Activated T-helper 1 cell treated with Interleukin-2 at 50 U/mL for 16 hours (primary cell): ENCODE measurements at places on chromosomes 3 and 15.

DNA sequence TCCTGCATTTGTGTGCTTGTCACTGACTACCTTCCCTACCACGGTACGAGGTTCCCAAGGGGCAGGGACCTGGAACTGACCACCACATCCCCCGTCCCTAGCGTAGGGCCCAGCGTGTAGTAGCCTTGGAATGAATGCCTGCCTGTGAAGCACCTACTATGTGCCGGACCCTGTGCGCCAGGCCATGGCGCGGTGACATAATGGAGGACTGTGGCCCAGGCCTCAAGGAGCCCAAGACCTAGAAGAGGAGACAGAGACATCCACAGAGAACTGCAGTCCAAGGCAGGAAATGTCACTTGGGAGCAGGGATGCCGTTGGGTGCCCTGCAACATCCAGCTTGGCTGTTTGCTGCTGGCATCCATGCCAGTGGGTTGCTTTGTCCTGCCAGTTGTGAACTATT is 71.9 kb upstream of the SLC6A6 start:
- no peak for DNase-seq

DNA sequence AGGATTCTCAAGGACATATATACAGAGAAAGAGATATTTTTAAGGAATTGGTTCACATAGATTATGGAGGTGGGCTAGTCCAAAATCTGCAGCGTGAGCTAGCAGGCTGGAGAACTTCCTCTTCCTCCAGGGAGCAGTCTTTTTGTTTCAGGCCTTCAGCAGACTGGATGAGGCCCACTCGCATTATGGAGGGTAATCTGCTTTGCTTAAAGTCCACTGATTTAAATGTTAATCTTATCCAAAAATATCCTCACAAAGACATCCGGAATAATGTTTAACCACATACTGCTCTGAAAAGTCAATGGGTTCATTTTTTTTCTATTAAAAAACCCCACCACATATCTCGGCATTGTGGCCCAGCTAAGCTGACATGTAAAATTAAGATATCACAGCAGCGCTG is 22.2 kb upstream of the NRROS start:
- DNase-seq: no peak

- DNase-seq: no peak
Observed at GRCh38 chr15:77582763-77583162, 49.9 kb downstream of the LINGO1 start.

DNA sequence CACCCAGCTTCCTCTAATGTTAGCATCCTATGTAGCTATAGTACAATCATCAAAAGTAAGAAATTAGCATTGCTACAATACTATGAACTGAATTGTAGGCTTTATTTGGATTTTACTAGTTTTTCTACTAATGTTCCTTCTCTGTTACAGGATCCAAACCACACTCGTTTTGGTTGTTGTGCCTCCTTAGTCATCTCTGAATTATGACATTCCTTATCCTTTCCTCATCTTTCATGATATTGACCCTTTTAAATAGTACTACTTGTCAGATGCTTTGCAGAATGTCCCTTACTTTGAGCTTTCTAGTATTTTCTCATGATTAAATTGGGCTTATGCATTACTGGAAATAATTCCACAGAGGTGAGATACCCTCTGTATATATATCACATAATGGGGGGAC is 265.4 kb downstream of the VPS13C start:
- DNase-seq: no peak

GRCh38 chr15:77821188-77821958 is 188.7 kb upstream of the LINGO1 start:
- DNase-seq: no peak
